ENCODE measurements at places on chromosomes 3 and 15. TPM values are rescaled to one million over a fixed set of nuclear protein-coding genes. Genes with fewer than 3 reads are reported as not detected.
A peak's percentile ranks its signal among the peaks of the same experiment; 100 is the strongest.

DNA sequence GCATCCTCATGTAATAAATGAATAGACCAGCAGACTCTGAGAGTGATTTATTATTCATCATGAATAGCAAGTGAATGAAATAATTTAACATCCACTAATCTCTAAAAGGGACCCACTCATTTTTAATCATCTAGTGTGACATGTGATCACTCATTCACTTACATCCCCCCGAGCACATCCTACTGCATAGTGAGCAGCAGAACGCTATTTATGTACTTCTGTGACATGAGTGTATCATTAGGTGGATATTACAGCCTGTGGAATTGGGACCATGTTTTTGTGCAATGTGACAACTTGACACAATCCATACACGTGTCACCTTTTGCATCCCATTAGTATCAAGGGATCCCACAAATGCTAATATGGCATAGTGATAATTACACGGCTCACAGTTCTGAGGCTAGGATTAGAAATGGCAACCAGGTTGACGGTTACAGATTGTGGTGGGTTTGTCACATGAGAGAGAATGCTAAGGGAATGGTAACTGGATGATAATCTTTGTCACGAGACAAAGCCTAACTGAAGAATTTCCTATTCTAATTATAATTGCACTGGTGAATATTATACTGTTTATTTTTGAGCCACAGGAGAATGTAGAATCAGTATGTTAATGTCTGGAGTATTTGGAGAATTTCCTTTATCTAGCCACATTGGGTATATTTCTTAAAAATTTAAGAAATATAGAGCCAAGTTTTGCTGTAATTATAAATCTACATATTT, 595.2 kb upstream of the TBL1XR1 start:
- H3K4me3 ChIP-seq, result no peak overlapping the region
- peak overlapping the region; percentile 77 for H3K27ac ChIP-seq
- H3K4me1 ChIP-seq, result peaks cover 12% of the 10 kb centered on the region
- H3K27me3 ChIP-seq, result no peaks in the 10 kb centered on the region
- DNase-seq, result no peak

DNA sequence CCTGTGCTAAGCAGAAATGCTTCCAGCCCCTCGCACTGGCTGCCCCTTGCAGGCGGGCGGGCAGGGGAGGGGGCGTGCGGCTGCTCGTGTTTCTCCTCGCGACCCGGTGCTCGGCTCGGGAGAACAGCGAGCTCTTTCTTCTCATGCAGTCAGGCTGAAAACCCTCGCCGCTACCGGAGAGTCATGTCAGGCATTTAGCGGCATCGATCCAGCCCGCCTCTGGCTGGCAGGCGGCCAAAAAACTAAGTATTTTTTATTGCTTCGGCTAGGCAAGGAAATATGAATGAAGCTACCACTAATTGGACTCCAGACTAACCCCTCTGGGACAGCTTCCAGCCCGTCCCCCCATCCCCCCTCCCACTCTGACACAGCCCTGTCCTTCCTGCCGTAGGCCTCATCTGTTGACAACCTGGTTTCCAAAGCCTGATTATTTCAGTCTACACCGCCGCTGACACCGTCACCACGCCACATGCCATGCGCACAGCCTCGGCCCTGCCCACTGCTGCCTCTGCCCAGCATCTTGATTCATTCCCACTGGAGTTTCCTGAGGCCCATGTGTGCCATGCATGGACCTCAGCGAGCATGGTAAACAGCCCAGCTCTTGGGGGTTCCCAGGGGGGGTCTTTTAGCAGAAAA, 35.3 kb downstream of the TLE3 start:
- H3K27ac ChIP-seq, result peak overlapping the region; percentile 67
- no peaks in the 10 kb centered on the region for H3K27me3 ChIP-seq
- H3K36me3 ChIP-seq, result peaks cover 23% of the 10 kb centered on the region
- peak overlapping the region; percentile 44 for H3K4me3 ChIP-seq

DNA sequence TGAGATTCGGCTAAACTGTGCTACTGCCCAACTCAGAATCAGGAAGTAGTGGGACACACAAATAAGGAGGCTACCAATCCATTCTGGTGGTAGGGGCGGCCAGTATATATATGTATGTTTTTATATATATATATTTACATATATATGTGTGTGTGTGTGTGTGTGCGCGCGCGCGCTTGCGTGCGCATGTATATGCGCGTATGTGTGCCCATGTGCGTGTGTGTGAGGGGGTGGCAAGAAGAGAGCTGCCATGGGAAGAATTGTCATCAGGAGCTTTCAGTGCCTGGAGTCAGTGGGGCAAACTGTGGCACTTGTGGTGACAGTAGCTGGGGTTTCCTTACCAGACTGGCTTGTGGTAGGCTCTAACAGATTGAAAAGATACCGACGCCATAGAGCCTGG, 26.5 kb downstream of the GXYLT2 start:
- H3K36me3 ChIP-seq, result no peaks in the 10 kb centered on the region
- H3K4me1 ChIP-seq, result no peaks in the 10 kb centered on the region
- no peak overlapping the region for H3K27ac ChIP-seq
- H3K4me3 ChIP-seq, result no peak overlapping the region
- peaks cover 74% of the 10 kb centered on the region for H3K27me3 ChIP-seq
- DNase-seq, result no peak

GRCh38 chr3:52931889-52932288, 34.5 kb upstream of the STIMATE start:
- no peaks in the 10 kb centered on the region for H3K27me3 ChIP-seq
- H3K4me1 ChIP-seq, result peaks cover 4% of the 10 kb centered on the region
- no peaks in the 10 kb centered on the region for H3K36me3 ChIP-seq
- H3K4me3 ChIP-seq, result no peak overlapping the region
- no peak for DNase-seq

DNA sequence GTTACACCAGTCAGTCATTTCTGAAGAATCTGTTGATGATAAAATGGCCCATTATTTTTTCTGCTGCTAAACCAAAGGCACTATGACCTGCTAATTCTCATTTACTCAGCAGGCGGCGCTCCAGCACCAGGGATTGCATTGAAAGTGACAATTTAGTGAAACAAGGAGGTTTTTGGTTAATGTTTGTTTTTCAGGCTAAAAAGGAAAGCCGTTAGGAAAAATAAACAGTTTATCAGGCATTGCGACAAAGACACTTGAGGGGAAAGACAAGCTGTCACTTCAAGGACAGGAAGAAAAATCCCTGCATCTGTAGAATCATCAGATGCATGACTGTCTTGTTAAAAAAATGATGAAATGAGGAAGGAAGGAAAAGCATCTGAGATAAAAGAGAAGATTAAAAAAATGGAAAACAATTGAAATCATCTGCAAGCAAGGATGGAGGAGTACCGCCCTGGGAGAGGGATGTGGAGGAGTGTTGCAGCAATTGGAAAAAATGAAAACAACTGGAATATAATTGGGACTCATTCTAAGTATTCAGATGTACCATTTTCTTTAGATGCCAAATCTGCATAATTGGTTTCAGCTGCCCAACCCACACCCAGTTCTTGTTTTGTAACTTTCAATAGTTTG, 54.0 kb downstream of the NR1D2 start:
- H3K27me3 ChIP-seq, result no peaks in the 10 kb centered on the region
- no peaks in the 10 kb centered on the region for H3K36me3 ChIP-seq
- peaks cover 9% of the 10 kb centered on the region for H3K4me1 ChIP-seq
- peak; percentile 82 for DNase-seq
- H3K27ac ChIP-seq, result no peak overlapping the region
- no peak overlapping the region for H3K4me3 ChIP-seq

GRCh38 chr3:187942658-187943241, 197.5 kb upstream of the BCL6 start:
- no peak overlapping the region for H3K4me3 ChIP-seq
- peaks cover 11% of the 10 kb centered on the region for H3K4me1 ChIP-seq
- H3K27me3 ChIP-seq, result no peaks in the 10 kb centered on the region
- H3K27ac ChIP-seq, result no peak overlapping the region
- H3K36me3 ChIP-seq, result no peaks in the 10 kb centered on the region
- DNase-seq, result no peak

DNA sequence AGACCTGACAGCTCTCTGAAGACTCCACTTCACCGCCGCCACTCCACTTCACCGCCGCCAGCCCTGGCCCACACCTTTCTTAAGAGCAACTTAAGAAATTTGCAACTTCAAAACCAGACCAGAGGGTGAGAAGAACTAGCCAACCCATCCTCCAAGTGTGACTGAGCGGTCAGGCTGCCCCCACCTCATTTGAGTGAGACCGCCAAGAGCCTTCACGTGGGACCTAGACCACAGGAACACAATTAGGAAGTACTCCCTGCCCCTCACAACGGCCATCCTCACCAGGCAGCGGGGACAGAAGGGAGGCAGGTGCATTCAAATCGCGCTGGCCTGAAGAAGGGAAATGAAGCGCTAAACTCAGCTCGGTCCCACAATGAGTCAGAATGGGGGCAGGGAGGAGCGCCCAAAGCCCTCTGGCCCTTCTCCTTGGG, 156.8 kb upstream of the BCL6 start:
- H3K27ac ChIP-seq, result no peak overlapping the region
- H3K4me3 ChIP-seq, result no peak overlapping the region
- no peak for DNase-seq

- no peaks in the 10 kb centered on the region for H3K36me3 ChIP-seq
- no peaks in the 10 kb centered on the region for H3K4me1 ChIP-seq
- no peak for DNase-seq
- no peaks in the 10 kb centered on the region for H3K27me3 ChIP-seq
- no peak overlapping the region for H3K4me3 ChIP-seq
These were observed 191.7 kb upstream of the GBE1 start for GRCh38 chr3:81953111-81953510.

DNA sequence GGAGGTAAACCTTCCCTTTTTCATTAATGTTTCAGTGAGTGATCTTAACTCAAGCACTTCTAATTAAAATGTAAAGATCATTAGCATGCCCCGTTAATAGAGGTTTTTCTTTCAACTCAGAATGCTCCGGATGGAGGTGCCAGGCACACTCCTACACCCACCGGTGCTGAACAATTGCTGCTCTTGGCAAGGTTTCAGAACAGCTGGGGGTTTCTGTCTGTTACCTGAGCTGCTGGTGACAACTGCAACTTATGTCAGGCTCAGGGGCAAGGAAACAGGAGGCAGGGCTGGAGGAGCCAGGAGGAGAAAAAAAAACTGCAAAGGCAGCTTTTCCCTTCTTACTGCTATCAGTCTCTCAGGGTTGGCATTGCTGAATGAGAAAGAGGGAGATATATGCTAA, 250.1 kb downstream of the DIPK2A start:
- DNase-seq, result no peak
- no peak overlapping the region for H3K27ac ChIP-seq
- H3K27me3 ChIP-seq, result no peaks in the 10 kb centered on the region
- H3K4me1 ChIP-seq, result no peaks in the 10 kb centered on the region

- no peak overlapping the region for H3K4me3 ChIP-seq
- no peak overlapping the region for H3K27ac ChIP-seq
- no peaks in the 10 kb centered on the region for H3K36me3 ChIP-seq
- no peaks in the 10 kb centered on the region for H3K27me3 ChIP-seq
- DNase-seq, result no peak
- no peaks in the 10 kb centered on the region for H3K4me1 ChIP-seq
These were observed 739.7 kb upstream of the DPPA4 start for GRCh38 chr3:110077093-110077492.

DNA sequence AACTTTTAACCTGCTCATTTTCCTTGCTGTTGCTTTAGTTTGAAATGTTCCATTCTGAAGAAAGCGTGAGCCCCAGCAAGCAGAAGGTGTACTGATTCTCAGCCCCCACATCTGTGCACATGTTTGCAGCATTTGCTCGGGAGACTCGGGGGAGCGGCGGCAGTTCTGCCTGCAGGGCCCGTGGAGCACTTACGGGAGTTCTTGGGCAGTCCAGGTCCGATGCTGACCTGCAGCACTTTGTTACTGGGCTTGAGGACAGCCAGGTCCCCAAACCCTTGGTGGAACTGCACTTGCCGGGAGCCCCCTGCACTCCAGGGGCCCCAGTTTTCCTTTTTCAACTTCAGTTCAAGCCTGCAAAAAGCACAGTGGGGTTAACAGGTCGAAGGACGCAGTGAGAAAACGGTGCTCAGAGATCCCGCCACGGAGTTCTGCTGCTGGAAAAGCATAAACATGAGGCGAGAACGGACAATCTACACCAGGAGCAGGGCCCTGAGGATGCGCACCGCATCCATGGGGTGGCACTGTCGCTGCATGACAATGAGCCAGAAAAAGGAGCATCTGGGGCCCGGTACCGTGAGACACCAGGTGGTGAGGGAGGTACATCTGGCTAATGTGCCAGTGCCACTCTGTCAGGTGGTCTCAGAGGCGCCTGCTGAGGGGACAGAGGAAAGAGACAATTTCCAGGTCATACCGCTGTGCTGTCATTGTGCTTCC, 45.6 kb upstream of the LDHAL6B start:
- no peaks in the 10 kb centered on the region for H3K27me3 ChIP-seq
- H3K27ac ChIP-seq, result no peak overlapping the region
- no peak overlapping the region for H3K4me3 ChIP-seq
- H3K4me1 ChIP-seq, result no peaks in the 10 kb centered on the region

GRCh38 chr3:55721716-55722484, 234.8 kb upstream of the WNT5A start:
- H3K4me1 ChIP-seq, result peaks cover 41% of the 10 kb centered on the region
- H3K27me3 ChIP-seq, result no peaks in the 10 kb centered on the region
- H3K36me3 ChIP-seq, result no peaks in the 10 kb centered on the region
- peak; percentile 14 for DNase-seq
- H3K27ac ChIP-seq, result no peak overlapping the region
- H3K4me3 ChIP-seq, result no peak overlapping the region

- H3K27me3 ChIP-seq, result no peaks in the 10 kb centered on the region
- no peak overlapping the region for H3K4me3 ChIP-seq
- DNase-seq, result no peak
- H3K4me1 ChIP-seq, result no peaks in the 10 kb centered on the region
These were observed 51.7 kb downstream of the SCN11A start for GRCh38 chr3:39000008-39000450.

GRCh38 chr3:155978324-155978723, 107.9 kb downstream of the GMPS start:
- no peak overlapping the region for H3K4me3 ChIP-seq
- H3K27me3 ChIP-seq, result no peaks in the 10 kb centered on the region
- H3K4me1 ChIP-seq, result peaks cover 5% of the 10 kb centered on the region
- no peaks in the 10 kb centered on the region for H3K36me3 ChIP-seq
- DNase-seq, result no peak

DNA sequence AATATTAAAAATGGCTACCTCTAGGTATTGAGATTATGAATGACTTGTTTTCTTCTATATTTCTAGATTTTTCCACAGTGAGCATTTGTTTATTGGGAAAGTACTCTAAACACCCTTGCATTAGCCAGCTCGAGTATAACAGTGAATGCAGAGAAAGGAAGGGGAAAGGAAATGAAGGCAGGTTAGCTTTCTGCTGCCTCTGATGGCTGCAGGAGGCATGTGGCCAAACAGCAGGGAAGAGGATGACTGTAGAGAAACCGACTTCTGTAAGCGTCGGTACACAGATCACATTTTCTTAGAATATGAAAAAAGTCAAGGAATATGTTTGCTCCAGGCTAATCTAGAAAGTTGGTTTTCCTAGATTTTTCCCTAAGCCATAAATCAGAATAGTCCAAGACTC, 19.8 kb downstream of the GNB5 start:
- H3K4me1 ChIP-seq, result no peaks in the 10 kb centered on the region
- no peak for DNase-seq
- H3K36me3 ChIP-seq, result peaks cover 2% of the 10 kb centered on the region
- H3K4me3 ChIP-seq, result no peak overlapping the region
- no peak overlapping the region for H3K27ac ChIP-seq

Gene GPR87
- total RNA-seq, result not detected

Gene GRK7
- not detected for total RNA-seq

Gene ITIH1
- total RNA-seq, result not detected

Gene MESP2
- total RNA-seq, result 0.36 TPM

Gene RPSA
- 1,595 TPM for total RNA-seq

Gene TMEM108
- 5.3 TPM for total RNA-seq

Gene ANKUB1
- total RNA-seq, result not detected

Gene PRSS50
- total RNA-seq, result 0.35 TPM

Gene DVL3
- 93.8 TPM for total RNA-seq

Gene HYKK
- 0.86 TPM for total RNA-seq

Gene CADM2
- total RNA-seq, result 4.2 TPM

Gene GPR149
- total RNA-seq, result not detected

Gene CHRFAM7A
- total RNA-seq, result 12.7 TPM

Gene PRR20G
- not detected for total RNA-seq
